Stimulated activated CD4-positive, alpha-beta T cell treated with anti-CD3 and anti-CD28 coated beads, Interleukin-1b, Interleukin-23, amount 100 ng/mL, for 1 hour (primary cell): ENCODE measurements at places on chromosomes 16 and 17.

DNA sequence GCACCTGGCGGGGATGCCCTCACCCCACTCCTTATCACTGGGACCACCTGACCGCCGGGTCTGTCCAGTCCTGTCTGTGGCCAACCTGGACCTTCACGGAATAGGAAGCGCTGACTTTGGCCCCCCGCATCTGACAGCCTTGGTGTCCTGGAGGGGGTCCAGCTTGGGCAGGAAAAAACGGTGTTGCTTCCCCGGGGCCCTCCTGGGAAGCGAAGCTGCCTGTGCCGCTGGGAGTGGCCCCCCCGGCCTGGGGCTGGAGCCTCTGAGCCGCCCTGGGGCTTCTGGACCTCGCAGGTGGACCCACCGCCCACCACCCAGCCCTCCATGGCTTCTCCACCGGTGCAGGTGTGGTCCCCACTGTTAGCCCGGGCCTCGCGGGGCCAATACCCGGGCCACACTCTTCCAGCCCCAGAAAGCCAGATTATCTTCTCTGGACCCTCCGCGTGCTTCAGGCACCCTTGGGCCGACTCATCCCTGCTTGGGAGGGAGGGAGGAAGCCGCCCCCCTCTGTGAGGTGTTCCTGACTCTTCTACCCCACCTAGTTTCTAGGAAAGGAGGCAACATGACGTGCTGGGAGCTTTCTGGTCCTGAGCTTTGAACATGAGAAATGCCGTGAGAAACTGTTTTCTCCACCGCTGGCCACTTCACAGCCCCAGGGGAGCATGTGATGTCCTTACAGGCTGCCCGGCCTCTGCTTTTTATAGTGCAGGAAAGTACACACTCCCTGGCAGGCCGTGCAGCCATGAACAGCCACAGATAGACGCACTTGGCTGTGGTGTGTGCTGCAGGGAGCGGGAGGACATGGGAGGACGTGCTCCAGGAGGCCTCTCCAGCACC is 1.1 kb downstream of the C1QTNF1 start:
- DNase-seq: no peak

GRCh38 chr16:78289844-78290277 is 190.4 kb downstream of the WWOX start:
- no peak for DNase-seq

- no peak for DNase-seq
Observed at GRCh38 chr16:53207810-53208752, 153.3 kb downstream of the CHD9 start.

DNA sequence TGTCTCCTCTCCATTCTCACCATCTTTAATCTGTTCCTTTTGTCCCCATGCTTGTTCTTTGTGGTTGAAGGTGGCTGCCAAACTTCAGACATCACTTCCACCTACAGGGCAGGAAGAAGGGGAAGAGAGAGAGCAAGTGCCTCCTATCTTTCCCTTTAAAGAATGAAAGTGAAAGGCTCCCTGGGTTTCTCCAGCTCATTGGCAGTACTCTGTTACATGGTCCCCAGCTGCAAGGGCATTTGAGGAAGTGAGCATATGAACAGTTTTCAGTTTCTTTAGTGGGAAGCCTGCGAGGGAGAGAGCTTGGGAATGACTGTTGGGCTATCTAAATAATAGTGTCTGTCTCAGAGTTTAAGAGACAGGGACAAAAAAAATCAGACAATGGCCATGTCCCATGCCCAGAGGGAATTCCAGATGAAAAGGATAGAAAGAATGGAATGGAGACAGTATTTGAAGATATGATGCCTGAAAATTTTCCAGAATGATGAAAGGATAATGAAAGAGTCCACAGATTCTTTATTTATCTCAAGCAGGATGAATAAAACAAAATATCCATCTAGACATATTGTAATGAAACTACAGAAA is 159.9 kb downstream of the LGALS9B start:
- DNase-seq: no peak

DNA sequence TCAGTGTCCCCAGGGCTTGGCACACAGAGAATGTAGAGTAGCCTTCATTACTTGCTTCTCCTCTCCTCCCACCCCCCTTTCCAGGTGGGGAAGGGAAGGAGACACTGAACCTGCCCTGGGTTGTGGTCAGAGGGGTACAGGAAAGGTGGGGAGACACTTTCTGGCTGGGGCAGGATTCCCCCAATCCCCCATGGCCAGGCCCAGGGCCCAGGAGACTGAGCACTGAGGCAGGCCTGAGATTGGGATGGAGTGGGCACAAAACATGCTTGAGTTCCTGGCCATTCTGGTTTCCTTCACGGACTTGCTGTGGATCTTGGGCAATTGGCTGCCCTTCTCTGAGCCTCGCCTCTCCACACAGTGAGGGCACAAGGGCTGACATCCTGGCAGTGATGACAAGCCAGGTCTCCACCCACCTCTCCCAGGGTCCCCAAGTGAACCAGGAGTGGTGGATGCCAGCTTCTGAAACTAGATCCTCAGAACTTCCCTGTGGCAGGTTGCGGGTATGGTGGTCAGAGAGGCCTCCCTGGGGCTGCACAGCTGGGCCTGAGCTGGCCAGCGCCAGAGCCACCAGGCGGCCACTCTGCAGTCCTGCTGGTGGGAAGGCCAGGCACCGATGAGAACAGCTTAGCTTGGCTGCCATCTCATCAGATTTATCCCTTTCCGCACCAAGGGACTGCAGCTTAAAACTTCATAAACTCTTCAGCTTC is 9.3 kb downstream of the ZNF629 start:
- no peak for DNase-seq

- DNase-seq: no peak
Observed at GRCh38 chr16:2090481-2090776, 42.6 kb downstream of the TSC2 start.

GRCh38 chr17:68955181-68955841 is at the start of gene ABCA8:
ABCA8 (minus strand) TSS chr17:68955392; CDS start chr17:68942034, 13,358 bp downstream.
- no peak for DNase-seq
